ENCODE measurements at places on chromosomes 3 and 15. TPM values are rescaled to one million over a fixed set of nuclear protein-coding genes. Genes with fewer than 3 reads are reported as not detected.

Gene SIDT1
- total RNA-seq, result not detected

Gene EOMES
- total RNA-seq, result not detected

Gene TF
- 0.18 TPM for total RNA-seq

Gene CEP19
- total RNA-seq, result 2.3 TPM

Gene CHRNA5
- 6.2 TPM for total RNA-seq

Gene CMTM8
- 2.6 TPM for total RNA-seq

Gene PLCB2
- 7.1 TPM for total RNA-seq

Gene SHQ1
- 19.3 TPM for total RNA-seq

Gene SYNPR
- not detected for total RNA-seq

Gene AQP9
- not detected for total RNA-seq

Gene PLSCR4
- total RNA-seq, result 89.9 TPM

Gene C3orf22
- total RNA-seq, result not detected

Gene ZNF148
- total RNA-seq, result 24.1 TPM

Gene SAMD7
- not detected for total RNA-seq

Gene SCG5
- 0.92 TPM for total RNA-seq
